ENCODE measurements at places on chromosomes 3 and 15. TPM values are rescaled to one million over a fixed set of nuclear protein-coding genes. Genes with fewer than 3 reads are reported as not detected.
A peak's percentile ranks its signal among the peaks of the same experiment; 100 is the strongest.

- DNase-seq, result no peak
Measured at GRCh38 chr3:23619705-23620637, 185.8 kb upstream of the UBE2E1 start.

GRCh38 chr15:99050328-99050980 lies 42.9 kb upstream of the PGPEP1L start:
- DNase-seq, result no peak

GRCh38 chr3:4845882-4846281 lies 133.4 kb upstream of the BHLHE40 start:
- DNase-seq, result no peak

DNA sequence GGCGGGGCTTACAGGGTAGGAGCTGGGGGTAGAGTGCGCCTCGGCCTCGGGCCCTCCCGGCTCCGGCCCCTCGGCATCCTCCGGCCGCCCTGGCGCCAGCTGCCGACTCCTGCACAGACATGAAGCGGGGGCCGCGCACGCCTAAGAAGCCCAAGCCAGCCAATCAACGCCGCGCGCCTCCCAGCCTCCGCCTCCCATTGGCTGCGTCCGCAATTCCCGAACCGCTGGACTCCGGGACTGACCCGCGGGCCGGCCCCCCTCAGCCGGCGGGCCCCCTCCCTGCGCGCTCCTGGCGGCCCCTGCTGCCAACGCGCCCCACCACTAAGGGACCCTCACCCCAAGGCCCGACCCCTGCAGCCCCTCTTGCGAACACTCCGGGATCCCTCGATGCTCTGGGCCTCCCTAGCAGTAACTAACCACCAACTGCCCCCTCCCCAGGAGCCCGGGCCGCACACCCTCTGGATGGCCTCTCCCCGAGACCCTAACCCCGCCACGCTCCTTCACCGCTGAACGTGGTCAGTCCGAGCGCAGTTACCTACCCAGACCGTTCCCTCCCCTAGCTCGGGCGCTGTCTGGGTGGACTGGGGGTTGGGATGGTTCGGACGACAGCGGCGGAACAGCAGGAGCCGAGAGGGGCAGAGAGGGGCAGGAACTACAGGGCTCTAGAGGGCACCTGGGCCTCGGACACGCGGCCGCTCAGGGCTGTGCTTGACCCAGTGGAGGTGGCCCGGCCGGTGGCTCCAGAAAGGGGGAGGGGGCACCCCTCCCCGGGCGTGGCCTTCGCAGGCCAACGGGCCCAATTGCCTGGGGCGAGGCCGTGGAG lies 5.0 kb downstream of the GATA2 start:
- DNase-seq, result peak; percentile 86

- DNase-seq, result no peak
Measured at GRCh38 chr3:17292556-17292955, 407.8 kb downstream of the PLCL2 start.

- no peak for DNase-seq
Measured at GRCh38 chr3:37590328-37591079, 271.2 kb upstream of the CTDSPL start.

DNA sequence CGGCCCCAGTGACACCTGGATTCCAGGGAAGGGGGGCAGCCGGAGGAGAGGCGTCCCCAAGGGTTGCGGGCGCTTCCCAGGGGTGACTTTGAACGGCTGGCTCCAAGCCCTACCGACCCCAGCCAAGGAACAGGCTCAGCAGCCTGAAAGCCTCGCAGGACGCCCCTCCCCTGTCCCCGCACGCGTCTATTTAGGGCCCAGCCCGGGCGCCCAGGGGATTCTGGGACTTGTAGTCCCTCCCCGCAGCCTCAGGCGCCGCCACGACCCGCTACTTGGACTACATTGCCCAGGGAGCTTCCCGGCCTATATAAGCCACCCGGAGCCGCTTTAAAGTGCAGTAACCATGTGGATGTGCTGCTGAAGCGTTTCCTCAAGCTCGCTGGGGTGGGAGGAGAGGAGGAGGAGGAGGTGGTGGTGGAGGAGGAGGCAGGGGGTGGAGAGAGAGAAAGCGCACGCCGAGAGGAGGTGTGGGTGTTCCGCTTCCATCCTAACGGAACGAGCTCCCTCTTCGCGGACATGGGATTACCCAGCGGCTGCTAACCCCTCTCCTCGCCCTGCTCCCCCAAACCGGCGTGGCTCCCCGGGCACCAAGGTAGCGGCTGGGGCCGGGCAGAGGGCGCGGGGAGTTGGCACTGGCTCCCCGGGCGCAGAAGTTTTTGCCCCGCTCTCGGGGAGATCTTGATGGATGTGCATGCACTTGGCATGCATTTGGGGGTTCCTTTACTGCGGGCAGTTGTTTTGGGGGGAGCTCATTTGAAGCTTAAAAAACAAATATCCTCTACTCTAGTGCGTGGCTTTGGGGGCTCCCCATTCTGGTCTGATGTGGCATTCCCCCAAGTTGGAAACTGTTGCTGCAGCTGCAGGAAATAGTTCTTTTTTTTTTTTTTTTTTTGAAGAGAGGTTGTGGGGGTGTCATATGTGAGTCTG lies at the start of gene ITPR1:
ITPR1 (plus strand) TSS at position 335 of the 927 bp plus-strand sequence. CDS start 23,144 bp downstream, outside the sequence.
- peak; percentile 99 for DNase-seq

- no peak for DNase-seq
Measured at GRCh38 chr3:188534633-188535032, 380.7 kb downstream of the LPP start.

- DNase-seq, result no peak
Measured at GRCh38 chr3:60598671-60599070, 652.6 kb downstream of the FHIT start.

GRCh38 chr15:76252249-76252648 lies 59.0 kb downstream of the ETFA start:
- no peak for DNase-seq

DNA sequence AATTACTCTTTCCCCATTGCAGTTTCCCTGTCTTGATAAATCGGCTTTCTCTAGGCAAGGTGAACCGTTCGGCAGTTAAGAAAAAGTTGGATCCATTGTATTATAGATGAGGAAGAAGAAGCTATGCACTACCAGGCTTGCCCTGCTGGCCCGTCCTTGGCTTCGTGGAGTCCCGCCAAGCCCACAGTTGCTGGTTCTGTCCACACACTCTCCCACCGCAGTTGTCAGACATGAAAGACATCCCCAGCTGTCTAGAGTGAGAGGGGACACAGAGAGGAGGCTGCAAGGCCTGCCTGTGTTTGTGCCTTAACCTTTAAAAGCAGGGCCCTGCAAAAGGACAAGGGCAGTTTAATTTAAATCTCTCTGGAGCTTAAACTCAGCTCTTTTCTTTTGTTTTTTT lies 47.2 kb upstream of the PLCL2 start:
- DNase-seq, result no peak

GRCh38 chr15:95108673-95109072 lies 877.3 kb downstream of the MCTP2 start:
- no peak for DNase-seq

Gene OSBPL10
- 3.8 TPM for total RNA-seq

Gene ROBO1
- 505 TPM for total RNA-seq

Gene MESP2
- not detected for total RNA-seq

Gene CX3CR1
- total RNA-seq, result not detected

Gene SCN5A
- 4.8 TPM for total RNA-seq
